ENCODE measurements at places on chromosomes 2 and 18. TPM values are rescaled to one million over a fixed set of nuclear protein-coding genes. Genes with fewer than 3 reads are reported as not detected.

CD207 gene
- 2.5 TPM for total RNA-seq

PARD3B gene
- total RNA-seq: 12.3 TPM

OSBPL1A gene
- total RNA-seq: 33.9 TPM

SOX11 gene
- not detected for total RNA-seq

TTLL4 gene
- 23.3 TPM for total RNA-seq

SPP2 gene
- total RNA-seq: not detected

GREB1L gene
- total RNA-seq: 0.98 TPM

PMS1 gene
- total RNA-seq: 20.1 TPM

DNAH7 gene
- total RNA-seq: 0.49 TPM

DNA sequence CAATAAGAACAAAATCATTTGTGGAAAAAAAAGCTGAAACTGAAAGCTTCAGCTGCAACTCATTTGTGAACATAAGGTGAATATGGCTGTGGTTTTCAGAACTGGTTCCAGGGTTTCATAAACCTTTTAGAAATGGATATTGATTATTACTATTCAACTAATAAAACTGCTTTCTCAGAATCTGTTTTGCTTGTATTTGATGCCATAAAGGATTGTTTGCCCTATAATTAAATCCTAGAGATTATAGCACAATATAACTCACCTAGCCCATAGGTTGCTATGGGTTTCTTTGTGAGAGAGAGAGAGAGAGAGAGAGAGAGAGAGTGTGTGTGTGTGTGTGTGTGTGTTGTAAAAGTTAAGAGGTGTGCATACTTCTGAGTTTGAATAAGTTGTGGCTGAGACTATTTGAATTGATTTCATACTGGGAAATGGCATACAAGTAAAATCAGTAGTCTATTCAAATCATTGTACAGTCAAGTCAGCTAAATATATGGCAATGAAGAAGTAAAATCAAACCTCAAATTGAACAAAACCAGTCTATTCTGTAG, 339.2 kb downstream of the ARHGAP15 start:
- no peak for DNase-seq

- no peak for DNase-seq
These were observed 27.3 kb downstream of the NDUFA10 start for GRCh38 chr2:239997686-239998409.

- DNase-seq: peak; percentile 83
These were observed 4.0 kb downstream of the NT5DC4 start for GRCh38 chr2:112724591-112725525.

DNA sequence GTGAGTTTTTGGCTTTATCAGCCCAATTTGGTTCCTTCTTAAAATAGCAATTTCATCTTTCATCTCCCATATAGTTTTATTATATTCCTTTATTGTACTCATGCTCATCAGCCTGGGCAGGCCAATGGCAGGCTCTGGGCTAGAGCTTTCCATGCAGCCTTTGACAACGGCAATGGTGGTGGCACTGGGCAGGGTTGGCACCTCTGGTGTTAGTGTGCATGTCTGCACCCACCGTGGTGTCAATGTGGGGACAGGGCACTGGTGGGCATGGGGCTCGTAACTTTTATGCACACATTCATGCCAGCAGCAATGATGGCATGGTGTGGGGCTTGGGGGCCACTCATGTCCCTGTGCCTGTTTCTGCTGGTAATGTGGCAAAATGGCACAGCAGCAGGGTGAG, 1305.4 kb downstream of the DSC3 start:
- no peak for DNase-seq

GRCh38 chr2:101930847-101931246, 60.9 kb upstream of the IL1R2 start:
- no peak for DNase-seq

DNA sequence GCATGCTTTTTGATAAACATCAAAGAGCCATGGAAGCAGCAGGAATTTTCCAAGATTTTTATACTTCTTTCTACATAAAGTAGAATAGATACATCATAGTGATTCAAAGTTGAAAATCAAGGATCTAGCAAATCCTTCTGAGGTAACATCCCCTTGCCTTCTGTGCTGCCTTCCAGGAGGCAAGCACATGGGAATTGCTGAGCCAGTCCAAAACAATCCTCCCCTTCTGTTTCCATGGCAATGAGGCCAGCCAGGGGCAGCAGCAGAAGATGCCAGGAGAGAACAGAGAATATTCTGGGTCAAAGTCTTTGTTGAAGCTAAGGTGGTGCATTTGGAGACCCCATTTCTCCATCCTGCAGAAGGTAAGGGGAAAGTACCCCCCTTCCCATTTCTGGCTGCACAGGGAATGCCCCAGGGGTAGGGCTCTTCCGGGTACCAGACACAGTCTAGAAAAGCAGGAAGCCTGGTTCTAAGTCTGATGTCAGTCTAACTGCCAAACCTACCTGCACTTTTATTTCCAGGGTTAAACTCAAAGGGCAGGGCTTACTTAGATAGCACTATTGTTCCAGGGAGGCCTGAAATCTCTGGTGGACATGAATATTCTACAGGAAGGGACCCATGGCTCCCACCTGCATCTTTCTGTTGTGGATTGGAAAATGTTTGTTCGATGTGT, 22.1 kb downstream of the CENPA start:
- DNase-seq: no peak

DNA sequence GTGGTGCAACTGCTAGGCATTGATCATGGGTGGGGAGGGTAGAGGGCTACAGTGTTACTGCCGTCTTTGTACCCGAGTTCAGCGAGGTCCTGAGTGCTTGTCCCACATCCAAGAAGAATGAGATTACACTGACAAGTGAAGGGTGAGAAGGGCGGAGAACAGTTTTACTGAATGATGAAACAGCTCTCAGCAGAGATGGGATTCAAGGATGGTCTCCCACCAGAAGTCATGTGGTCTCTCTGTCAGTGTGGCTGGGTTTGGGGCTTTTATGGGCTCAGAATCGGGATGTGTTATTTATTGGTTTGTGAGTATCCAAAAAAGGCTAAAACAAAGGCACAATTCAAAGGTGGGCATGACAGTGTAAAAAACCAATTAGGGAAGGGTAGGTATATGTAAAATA, 10.8 kb upstream of the ASB1 start:
- no peak for DNase-seq

GRCh38 chr2:205814039-205814364, 131.7 kb downstream of the NRP2 start:
- no peak for DNase-seq

DNA sequence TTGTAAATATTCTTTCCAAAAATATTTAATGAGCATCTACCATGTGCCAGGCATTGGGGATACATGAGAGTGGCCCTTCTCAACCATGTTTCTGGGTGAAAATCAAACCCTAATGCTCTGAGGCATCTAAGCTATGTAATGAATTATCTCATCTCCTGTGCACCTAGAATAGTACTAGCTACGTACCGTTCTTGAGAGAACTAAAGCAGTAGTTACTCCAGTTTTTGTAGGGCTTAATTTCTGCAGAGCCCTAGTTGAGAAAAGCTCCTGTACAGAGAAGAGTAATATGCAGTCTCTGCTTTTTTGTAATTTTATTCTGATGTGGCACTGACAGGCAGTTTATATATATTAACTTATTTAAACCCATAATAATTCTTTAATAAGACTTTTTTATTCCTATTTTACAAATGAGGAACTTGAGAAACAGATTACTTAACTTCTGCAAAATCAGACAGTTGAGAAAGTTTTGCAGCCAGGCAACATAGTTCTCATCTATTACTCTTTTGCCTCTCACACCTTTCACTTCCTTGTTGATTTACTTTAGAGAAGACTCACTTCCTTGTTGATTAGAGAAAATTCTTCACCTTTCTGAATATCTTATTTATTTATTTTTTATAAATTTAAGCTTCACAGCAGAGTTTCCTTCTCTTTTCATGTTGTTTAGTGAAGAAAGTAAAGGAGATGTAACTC, 3.1 kb downstream of the SPOPL start:
- DNase-seq: no peak

DNA sequence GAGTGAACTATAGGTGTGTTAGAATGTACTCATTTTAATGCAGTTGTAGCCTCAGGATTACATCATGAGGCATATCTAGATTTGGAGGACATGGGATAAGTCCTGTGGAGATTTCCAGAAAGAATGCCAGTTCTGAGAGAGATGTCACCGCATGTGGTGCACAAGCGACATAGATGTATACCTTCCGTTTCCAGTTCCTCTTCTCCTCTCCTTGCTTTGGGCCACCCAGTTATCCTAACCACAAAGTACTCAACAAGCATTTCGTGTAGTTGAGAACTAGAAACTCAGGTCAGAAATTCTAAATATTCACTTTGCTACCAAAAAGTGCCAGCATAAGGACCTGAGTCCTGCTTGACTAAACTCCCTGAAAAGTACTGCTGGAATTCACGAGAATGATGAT, 66.5 kb downstream of the KCTD18 start:
- DNase-seq: no peak

DNA sequence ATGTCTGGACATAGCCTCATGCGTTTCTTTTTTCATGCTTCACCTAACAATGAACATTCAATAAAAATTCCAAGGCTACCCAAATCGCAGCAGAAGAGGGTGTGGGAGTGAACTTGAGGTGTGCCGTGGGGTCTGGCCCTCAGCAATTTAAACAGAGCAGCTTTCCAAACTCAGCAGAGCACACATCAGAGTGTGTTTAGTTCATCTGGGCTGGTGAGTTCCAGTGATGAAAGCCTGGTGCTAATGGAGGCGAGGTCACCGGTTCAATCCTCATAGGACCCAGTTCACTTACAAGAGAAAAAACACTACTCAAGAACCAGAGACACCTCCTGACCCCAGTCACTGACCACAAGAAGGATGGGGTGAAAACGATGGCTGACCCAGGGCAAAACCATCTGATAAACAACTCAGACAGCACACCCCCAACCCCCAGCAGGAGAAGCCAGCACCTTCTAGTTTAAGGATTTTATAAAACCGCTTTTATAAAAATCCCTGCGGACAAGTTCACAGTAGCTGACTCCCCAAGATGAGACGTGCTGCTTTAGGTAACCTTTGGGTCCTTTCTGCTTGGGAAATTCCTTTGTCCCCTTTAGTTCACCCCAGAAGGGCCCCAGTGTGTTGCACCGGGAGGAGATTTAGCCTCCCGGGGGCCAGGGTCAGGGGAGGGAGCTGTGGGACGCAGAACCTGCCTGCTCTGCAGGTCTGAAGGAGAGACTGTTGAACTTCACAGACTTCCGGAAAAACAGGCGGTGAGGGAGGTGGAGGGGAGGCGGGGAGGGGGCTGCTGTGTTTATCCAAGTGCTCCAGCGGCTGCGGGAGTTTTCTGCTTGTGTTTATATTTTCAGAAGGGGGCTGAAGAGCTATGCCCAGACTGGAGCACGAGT, 152.7 kb upstream of the SOX11 start:
- DNase-seq: no peak

DNA sequence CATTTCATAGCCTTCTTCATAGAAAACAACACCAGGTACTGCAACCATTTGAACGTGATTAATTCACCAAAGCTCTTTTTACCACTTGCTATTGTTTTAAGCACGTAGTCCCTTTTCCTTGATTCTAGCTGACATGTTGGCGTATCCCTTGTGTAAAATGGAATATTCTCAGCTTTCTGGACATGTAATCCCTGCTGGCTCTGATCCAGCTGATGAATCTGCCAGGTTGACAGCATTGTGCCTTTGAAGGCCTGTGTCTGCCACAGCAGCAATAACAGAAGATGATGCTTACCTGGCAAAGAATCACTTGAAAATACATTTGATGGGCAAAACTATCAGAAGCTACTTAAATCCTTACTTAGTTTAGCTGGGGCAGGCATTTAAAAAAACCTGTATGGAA, 81.0 kb upstream of the CCDC150 start:
- DNase-seq: no peak

- DNase-seq: no peak
These were observed 15.7 kb upstream of the OLA1 start for GRCh38 chr2:174263997-174264396.

GRCh38 chr2:11161747-11162146, 6.5 kb downstream of the SLC66A3 start:
- DNase-seq: no peak
